Lower lobe of right lung (tissue), 2 donors: ENCODE measurements at places on chromosomes 5 and 9. TPM values are rescaled to one million over a fixed set of nuclear protein-coding genes. Genes with fewer than 3 reads are reported as not detected.

DCAF12 gene
- 38.5 TPM for total RNA-seq

FOXD4L6 gene
- not detected for total RNA-seq

MAMDC2 gene
- total RNA-seq = 35.1 TPM

IFNB1 gene
- not detected for total RNA-seq

PLAC8L1 gene
- not detected for total RNA-seq

SPINK7 gene
- total RNA-seq = not detected

SOX30 gene
- not detected for total RNA-seq

ZNF169 gene
- total RNA-seq = 6.1 TPM

BTNL9 gene
- total RNA-seq = 125 TPM

GRCh38 chr9:97788763-97789663 is 64.0 kb upstream of the FOXE1 start:
- no peak overlapping the region for H3K27ac ChIP-seq
- no peak for DNase-seq
- H3K36me3 ChIP-seq = no peaks in the 10 kb centered on the region
- H3K4me3 ChIP-seq = no peak overlapping the region
- peaks cover 5% of the 10 kb centered on the region for H3K27me3 ChIP-seq
- H3K4me1 ChIP-seq = no peaks in the 10 kb centered on the region

GRCh38 chr5:147567917-147568598 is 58.2 kb upstream of the DPYSL3 start:
- no peak overlapping the region for H3K4me3 ChIP-seq
- no peaks in the 10 kb centered on the region for H3K27me3 ChIP-seq
- no peak overlapping the region for H3K27ac ChIP-seq

DNA sequence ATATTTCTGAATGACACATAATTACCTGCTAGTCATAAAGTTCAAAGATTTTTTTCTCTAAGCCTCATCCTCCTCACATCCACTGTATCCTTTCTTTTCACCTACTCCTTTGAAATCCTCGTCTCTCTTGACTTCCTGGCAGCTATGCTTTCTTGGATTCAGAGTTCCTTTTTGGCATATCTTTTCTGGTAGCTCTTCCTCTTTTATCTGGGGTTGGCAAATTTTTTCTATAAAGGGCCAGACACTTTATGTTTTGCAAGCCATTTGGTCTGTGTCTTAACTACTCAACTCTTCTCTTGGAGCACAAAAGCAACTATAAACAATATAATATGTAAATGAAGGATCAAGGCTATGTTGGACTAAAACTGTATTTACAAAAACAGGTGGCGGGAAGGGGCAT is 197.5 kb downstream of the KIAA0825 start:
- H3K27ac ChIP-seq = no peak overlapping the region
- H3K4me3 ChIP-seq = no peak overlapping the region
- H3K27me3 ChIP-seq = no peaks in the 10 kb centered on the region

DNA sequence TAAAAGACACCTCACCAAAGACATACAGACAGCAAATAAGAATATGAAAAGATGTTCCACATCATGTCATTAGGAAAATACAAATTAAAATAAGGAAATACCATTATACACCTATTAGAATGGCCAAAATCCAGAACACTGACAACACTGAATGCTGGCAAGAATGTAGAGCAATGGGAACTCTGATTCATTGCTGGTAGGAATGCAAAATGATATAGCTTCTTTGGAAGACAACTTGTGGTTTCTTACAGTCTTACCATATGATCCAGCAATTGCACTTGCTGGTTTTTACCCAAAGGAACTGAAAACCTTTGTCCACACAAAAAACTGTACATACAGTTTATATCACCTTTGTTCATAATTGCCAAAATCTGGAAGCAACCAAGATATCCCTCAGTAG is 6.5 kb downstream of the TMEM161B start:
- H3K36me3 ChIP-seq = peaks cover 3% of the 10 kb centered on the region
- no peak overlapping the region for H3K4me3 ChIP-seq
- H3K27me3 ChIP-seq = no peaks in the 10 kb centered on the region
- H3K27ac ChIP-seq = no peak overlapping the region

DNA sequence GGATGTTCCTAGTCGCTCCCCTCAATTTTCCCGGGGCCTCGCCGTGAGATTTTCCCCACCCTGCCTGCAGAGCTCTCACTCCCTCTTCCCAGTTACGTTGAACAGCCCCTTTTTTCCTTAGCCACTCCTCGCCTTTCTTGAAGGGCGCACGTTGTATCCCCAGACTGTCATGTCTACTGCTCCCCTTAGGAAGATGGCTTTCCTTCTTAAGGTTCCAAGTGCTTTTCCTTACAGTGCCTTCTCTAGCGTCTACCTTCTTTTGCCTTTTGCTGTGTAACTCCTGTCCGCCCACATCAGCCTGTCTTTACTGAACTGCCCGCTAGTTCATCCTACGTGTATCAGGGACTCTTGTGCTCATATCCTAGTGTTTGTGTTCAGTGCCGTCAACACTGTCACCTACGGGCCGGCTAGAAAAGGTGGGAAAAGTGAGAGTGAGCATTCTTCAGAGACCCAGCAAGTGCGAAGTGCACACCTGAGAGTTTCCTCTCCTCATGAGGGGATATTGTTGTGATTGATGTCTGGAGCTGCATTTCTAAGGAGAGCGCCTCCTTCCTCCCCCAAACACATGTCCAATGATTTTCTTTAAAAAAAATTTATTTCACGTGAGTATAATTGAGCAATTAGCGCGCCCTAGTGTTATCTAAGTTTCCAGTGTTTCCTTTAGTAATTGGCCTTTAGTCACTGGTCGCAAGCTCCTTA is 764 bp downstream of the CAMLG start:
- no peaks in the 10 kb centered on the region for H3K27me3 ChIP-seq
- peak overlapping the region; percentile 82 for H3K4me3 ChIP-seq
- H3K36me3 ChIP-seq = peaks cover 14% of the 10 kb centered on the region
- no peak for DNase-seq
- H3K27ac ChIP-seq = peak overlapping the region; percentile 93

DNA sequence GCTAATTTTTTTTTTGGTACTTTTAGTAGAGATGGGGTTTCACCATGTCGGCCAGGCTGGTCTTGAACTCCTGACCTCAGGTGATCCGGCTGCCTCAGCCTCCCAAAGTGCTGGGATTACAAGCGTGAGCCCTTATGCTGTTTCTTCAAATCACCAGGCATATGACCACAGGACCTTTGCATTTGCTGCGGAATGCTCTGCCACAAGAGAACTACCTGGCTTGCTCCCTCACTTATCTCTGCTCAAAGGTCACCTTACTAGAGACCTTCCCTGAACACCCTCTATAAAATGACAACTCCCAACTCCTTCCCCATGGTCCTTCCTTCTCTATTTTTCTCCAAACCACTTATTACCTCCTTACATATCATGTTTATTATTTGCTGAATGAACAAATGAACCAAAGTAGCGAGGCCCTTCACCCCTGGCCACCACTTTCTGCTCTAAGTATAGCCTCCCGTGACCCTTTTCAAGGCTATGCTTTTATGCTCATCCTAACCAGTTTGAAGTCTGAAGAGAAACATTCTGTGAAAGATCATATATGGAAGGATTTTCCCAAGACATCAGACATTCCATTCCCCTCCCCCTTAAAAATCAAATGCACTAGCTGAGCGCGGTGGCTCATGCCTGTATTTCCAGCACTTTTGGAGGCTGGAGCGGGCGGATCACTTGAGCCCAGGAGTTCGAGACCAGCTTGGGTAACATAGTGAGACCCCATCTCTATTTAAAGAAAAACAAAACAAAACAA is 1.3 kb downstream of the ZER1 start:
- H3K27ac ChIP-seq = peak overlapping the region; percentile 94
- DNase-seq = no peak
- H3K4me3 ChIP-seq = peak overlapping the region; percentile 90
- H3K4me1 ChIP-seq = peaks cover 24% of the 10 kb centered on the region
- no peaks in the 10 kb centered on the region for H3K27me3 ChIP-seq

GRCh38 chr5:41728281-41728680 is 141.9 kb downstream of the OXCT1 start:
- no peak overlapping the region for H3K4me3 ChIP-seq
- DNase-seq = no peak
- no peaks in the 10 kb centered on the region for H3K36me3 ChIP-seq
- H3K27me3 ChIP-seq = no peaks in the 10 kb centered on the region
- no peaks in the 10 kb centered on the region for H3K4me1 ChIP-seq
- no peak overlapping the region for H3K27ac ChIP-seq

- no peaks in the 10 kb centered on the region for H3K27me3 ChIP-seq
- DNase-seq = no peak
- no peaks in the 10 kb centered on the region for H3K36me3 ChIP-seq
- peaks cover 6% of the 10 kb centered on the region for H3K4me1 ChIP-seq
Observed at GRCh38 chr9:84705128-84705527, 35.6 kb downstream of the NTRK2 start.

DNA sequence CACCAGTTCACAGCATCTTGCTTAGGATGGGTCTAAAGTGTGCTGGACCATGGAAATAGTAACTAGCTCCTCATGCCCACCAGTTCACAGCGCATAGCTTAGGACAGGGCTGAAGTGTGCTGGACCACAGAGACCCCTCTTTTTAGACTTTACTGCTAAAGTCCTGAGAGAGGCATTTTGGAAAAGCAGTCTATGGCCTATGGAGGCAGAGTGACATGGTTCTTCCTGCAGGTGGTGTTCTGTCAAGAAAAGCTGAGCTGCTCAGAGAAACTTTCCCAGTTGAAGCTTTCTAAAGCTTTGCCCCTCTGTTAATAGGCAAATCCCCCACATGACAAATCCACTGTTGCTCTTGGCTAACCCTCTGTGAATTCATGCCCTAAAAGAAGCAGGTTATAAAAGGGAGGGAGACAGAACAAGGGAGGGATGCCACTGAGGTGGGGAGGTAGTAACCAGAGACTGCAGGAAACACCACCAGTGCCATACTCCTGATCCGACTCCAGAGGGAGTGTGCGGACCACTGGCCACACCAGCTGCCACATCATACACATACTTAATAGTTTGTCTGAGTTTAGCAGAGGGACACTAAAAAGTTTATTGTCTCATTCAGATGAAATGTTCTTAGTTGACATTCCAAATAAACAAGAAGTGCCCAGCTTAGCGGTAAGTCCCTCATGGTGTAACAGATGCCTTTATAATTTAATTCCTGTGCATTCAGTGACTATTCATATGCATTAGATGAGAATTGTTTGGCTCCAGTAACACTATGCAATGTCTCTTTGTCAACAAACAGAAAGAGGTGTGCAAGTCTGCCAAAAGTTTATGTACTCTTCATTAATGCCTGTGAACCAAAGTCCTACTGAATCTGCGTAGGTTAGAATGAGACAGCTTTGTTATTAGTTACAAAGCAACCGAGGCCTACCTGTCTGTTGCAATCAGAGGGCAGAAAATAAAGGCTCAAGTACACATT is 236.2 kb upstream of the NFIL3 start:
- no peaks in the 10 kb centered on the region for H3K36me3 ChIP-seq
- H3K4me1 ChIP-seq = no peaks in the 10 kb centered on the region

DNA sequence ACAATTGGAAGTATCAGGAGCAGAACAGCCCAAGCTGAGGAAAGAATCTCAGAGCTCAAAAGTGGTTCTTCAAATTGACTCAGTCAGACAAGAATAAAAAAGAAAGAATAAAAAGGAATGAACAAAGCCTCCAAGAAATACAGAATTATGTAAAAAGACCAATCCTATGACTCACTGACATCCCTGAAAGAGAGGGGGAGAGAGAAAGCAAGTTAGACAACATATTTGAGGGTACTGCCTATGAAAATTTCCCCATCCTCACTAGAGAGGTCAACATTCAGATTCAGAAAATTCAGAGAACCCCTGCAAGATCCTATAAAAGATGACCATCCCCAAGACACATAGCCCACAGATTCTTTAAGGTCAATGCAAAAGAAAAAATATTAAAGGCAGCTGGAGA is 173.2 kb downstream of the ALDH1A1 start:
- no peak for DNase-seq
- H3K4me1 ChIP-seq = no peaks in the 10 kb centered on the region
- no peaks in the 10 kb centered on the region for H3K36me3 ChIP-seq
- H3K27me3 ChIP-seq = no peaks in the 10 kb centered on the region

GRCh38 chr5:36536616-36537005 is 69.8 kb upstream of the SLC1A3 start:
- no peaks in the 10 kb centered on the region for H3K36me3 ChIP-seq
- H3K4me1 ChIP-seq = no peaks in the 10 kb centered on the region
- H3K27ac ChIP-seq = no peak overlapping the region
- no peak overlapping the region for H3K4me3 ChIP-seq
- H3K27me3 ChIP-seq = no peaks in the 10 kb centered on the region

DNA sequence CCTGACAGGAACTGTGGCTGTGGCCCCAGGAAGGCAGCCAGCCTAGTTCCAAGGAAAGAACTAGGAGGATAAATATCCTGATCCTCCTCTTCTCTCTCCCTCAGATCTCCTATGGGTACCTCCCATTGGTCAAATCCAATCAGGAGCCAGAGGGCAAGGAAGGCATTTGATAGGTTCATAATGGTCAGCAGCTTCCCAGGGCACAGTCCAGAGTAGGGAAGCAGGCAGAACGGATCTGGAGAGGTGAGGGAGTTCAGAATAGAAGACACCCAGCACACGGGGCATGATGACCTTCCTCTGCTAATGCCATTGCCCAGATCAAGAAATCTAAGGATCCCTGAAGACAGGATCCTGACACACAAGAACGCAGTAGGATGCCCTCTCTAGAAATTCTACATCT is 8.6 kb downstream of the ABLIM3 start:
- peaks cover 56% of the 10 kb centered on the region for H3K4me1 ChIP-seq
- no peak for DNase-seq
- peak overlapping the region; percentile 48 for H3K27ac ChIP-seq

DNA sequence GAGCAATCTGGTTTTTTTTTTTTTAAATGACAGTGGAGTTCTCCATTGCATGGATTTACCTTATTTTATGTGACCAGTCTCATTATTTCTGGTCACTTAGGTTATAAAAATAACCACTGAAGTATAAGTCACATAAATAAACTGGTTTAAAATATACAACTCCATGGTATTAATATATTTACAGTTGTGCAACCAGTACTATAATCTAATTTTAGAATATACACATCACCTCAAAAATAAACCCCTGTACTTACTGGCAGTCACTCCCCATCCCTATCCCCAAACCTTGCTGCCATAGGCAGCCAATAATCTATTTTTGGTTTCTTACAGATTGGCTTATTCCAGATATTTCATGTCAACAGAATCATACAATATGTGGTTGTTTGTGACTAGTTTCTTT is 57.8 kb downstream of the FYB1 start:
- no peaks in the 10 kb centered on the region for H3K36me3 ChIP-seq
- H3K27ac ChIP-seq = no peak overlapping the region
- H3K27me3 ChIP-seq = no peaks in the 10 kb centered on the region
- DNase-seq = no peak

GRCh38 chr5:18111906-18112465 is 477.7 kb downstream of the TAF11L14 start:
- no peak overlapping the region for H3K27ac ChIP-seq
- no peak overlapping the region for H3K4me3 ChIP-seq
- H3K27me3 ChIP-seq = no peaks in the 10 kb centered on the region
- no peaks in the 10 kb centered on the region for H3K4me1 ChIP-seq

DNA sequence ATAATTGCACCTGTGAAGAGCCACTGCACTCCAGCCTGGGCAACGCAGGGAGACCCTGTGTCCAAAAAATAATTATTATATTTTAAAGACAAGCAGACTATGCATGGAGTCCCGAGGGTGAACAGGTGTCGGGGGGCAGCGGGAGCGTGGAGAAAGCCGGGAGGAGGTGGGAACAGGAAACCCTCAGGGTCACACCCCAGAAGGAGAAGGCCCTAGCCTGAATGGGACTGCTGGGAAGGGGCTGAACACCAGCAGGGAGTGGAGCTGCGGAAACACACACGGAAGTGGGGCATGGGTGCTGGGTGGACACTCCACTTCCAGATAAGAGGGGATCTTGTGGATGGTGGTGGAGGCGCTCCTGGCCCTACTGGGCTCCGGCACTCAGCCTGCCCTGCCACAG is 12.8 kb downstream of the SURF6 start:
- H3K27ac ChIP-seq = no peak overlapping the region
- no peaks in the 10 kb centered on the region for H3K36me3 ChIP-seq
- H3K27me3 ChIP-seq = no peaks in the 10 kb centered on the region
